ENCODE measurements at places on chromosomes 2 and 18. TPM values are rescaled to one million over a fixed set of nuclear protein-coding genes. Genes with fewer than 3 reads are reported as not detected.

Gene CNDP1
- 0.15 TPM for total RNA-seq

Gene ABCB11
- total RNA-seq, result 0.05 TPM

Gene ADCYAP1
- not detected for total RNA-seq

DNA sequence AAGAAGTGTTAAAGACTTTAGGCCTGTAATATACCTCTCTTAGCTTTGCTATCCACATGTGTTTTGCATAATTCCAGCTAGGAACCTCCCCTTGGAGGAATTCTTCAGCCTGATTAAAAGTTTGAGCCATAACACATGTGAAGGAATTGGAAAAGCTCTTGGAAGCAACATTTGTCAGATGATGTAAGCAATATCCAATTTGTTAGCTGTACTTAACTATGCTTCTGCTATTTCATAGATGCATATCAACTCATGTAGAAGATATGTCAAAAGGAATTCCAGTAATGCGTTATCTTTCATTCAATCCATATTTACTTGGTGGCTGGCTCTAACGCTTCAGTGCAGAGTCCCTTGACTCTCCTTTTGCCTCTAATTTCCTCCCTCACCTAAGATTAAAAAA, 46.2 kb downstream of the PKP4 start:
- no peak for DNase-seq

GRCh38 chr2:128450211-128451024, 131.8 kb upstream of the HS6ST1 start:
- DNase-seq, result peak; percentile 8

DNA sequence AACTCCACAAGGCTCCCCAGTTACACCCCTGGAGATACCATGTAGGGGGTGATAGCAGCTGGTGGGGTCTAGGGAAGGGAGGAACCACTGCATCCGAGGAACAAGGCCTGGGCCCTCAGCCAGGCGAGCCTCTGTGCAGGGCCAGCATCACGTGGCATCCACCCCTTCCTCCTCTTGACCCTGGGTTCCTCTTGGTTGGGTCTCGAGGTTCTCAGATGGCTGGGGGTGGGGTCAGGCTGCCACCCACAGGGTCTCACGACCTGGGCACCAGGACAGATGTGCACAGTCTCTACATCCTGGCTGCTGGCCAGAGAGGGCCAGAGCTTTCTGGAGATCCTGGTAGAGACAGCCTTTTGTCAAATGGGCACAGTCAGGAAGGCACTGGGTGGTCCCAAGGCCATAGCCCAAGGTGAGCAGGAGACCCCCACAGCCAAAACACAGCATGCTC, 10.4 kb downstream of the HS6ST1 start:
- peak; percentile 26 for DNase-seq

DNA sequence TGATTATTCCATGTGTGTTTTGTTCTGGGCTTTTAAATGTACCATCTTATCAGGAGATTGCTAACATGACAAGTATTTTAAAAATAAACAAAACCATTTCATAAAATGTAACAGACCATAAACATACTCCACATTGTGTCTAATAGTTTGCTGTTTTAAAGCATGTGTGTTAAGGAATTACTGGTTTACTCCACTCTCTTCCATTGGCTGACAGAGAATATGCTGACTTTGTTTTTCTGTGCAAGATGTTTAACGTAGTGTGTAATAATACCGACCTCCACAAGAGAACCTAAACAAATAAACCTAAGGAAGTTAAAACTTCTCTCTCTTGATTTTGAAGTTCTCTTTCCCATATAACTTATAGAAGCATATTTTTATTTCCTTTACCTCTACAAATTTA, 17.0 kb upstream of the TMEM18 start:
- no peak for DNase-seq

DNA sequence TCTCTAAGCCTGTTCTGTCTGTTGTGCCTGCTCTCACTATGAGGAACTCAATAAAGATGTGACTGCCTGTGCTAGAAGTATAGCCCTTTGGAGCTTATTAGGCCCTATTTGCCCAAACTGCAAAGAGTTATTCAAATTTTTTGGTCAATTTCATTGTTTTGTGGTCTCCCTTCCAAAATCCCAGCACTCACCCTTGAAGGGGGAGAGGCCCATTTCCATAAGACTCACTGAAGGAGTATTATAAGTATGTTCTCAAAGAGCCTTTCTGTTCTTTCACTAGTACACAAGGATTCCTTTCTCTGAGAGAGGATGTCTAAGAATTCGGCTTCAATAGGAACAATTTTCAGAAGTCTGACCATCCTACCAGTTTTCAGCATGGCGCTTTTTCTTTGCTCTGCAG, 641.9 kb upstream of the REG3G start:
- no peak for DNase-seq

DNA sequence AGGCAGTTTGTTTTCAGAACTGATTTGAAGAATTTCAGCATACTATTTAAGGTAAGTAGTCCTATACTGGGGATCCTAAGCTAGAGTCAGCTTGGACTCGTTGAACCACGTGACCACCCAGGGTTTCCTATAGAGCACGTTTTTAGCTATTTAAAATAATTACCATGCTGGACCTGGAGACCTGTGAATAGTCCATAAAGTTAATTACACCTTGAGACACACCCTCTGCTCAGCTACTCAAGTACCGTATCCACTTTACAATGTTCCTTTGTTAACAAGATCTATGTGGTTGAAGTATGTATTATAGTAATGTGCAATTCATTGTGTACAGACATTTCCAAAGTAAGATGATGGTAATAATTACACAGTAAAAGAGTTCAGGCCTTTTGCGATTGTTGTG, 67.6 kb downstream of the CRIM1 start:
- DNase-seq, result no peak

DNA sequence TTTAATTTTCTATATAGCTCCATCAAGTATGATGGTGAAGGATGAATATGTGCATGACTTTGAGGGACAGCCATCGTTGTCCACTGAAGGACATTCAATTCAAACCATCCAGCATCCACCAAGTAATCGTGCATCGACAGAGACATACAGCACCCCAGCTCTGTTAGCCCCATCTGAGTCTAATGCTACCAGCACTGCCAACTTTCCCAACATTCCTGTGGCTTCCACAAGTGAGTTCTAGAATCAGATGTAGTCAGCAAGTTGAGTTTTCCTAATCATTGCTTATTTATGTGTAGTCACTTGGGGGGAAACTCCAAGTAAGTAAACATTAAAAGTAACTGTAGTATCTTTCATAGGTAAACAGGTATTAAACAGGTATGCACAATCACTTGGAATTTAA, 24.8 kb downstream of the SMAD4 start:
- no peak for DNase-seq

DNA sequence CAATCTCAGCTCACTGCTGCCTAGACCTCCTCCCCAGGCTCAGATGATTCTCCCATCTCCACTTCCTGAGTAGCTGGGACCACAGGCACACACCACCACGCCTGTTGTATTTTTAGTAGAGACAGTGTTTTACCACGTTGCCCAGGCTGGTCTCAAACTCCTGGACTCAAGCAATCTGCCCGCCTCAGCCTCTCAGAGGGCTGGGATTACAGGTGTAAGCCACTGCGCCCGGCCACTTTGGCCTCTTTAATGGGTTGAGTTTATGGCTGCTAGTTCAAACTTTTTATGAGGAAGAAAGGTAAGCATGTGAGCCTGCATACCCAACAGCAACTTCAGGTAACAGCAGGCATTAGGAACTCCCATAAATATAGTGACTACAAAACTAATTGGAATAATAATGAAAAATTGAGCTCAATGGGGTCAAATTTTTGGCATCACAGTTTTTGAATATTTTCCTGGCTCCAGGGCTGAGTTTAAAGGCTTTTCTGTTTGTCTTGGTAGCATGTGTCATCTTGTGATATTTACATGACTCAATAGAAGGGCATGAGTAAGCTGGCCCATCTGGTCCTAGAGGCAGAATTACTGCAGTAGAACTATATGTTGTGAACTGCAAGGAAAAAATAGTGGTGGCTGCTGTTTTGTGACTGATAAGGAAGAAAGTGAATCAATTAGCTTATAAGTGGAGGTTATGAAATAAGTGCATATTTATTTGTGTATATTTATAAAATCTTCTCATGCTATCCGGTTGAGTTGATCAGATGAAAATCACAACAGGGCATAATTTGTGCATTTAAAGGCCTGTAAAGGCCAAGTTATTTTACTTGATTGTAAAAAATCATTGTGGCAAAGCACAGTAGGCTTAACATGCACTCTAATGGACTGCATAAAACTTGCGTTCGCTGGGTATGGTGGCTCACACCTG, 24.8 kb downstream of the GALM start:
- DNase-seq, result no peak

GRCh38 chr2:116719836-116720235, 1094.7 kb upstream of the DDX18 start:
- peak; percentile 20 for DNase-seq

DNA sequence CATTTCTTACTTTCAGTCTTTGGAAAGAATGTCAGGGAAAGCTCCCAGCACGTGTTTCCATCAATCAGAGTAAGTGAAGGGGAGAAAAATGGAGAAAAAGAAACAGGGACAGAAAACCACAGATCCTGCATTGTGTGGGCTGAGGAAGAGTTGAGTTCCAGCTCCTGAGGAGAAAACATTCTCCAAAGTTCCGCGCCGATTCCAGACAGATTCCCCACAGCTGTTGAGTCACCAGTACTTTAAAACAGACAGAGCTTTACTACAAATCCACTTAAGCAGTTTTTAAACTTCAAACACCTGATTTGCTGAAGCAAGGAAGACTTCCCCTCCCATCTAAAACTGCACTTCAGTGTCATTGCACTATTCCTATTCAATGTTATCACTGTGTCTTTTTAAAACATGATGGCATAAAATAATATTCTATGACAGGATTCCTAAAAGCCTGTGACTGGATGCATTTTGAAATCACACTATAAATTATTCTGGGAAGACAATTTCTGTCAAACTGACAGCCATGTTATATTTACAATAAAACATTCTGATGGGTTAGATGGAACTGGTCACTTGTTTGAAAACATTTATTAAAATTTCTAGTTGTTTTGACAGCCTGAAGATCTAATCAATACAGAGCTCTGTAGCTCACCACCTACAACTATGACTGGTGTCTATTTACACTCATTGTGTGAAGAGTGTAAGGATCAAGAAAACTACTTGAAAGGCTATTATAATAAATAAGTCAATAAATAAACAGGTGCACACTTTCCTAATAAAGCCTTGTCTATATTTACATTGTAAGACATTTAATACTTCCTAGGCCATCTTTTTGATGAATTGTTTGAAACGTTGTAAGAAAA, 40.9 kb downstream of the TCF4 start:
- DNase-seq, result peak; percentile 28

DNA sequence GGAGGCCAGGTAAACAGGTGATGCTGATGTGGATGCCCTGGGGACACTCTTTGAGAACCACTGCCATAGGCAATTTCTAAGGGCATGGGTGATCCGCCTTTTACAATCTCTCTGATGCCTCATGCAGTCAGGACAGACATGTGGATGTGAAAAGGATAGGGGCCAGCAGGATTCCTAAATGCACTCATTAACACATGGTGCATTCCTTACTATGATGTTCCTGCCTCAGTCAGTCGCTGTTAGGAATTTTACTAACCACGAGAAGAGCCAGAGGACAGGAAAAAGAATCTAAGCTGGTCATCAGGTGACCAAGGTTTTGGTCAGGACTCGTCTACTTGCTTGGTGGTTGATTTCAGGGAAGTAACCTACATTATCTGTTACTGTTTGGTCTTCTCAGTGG, 191.0 kb downstream of the ARL4C start:
- DNase-seq, result no peak

- DNase-seq, result no peak
Measured at GRCh38 chr18:32907648-32908423, 135.0 kb upstream of the KLHL14 start.

GRCh38 chr2:43087413-43087812, 139.0 kb downstream of the ZFP36L2 start:
- no peak for DNase-seq

DNA sequence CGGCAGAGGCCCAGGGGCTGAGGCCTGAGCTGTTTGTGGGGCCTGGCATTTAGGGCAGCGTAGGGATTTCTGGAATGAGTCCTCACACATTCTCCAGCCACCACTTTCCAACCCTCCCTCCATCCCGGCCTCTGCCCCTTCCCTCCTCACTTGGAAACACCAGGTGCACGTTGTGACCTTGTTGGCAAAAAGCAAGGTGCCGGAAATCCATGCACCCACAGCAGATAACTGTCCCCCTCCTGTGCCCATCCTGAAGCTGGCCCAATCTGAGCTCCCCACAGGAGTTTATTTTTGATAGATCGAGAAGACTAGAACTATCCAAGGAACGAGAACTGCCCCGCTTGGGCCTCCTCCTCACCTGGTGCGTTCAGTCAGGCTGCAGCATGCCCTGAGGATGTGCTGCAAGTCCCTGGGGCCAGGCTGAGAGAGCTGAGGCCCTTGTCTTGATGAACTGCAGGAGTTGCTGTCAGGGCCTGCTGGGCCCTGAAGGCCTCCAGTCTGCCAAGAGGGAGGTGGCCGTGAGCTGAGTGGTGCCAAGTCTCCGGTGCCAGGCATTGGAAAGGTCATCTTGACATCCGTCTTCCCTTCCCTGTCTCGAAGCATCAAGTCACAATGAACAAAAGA, 55.8 kb downstream of the CTIF start:
- no peak for DNase-seq

DNA sequence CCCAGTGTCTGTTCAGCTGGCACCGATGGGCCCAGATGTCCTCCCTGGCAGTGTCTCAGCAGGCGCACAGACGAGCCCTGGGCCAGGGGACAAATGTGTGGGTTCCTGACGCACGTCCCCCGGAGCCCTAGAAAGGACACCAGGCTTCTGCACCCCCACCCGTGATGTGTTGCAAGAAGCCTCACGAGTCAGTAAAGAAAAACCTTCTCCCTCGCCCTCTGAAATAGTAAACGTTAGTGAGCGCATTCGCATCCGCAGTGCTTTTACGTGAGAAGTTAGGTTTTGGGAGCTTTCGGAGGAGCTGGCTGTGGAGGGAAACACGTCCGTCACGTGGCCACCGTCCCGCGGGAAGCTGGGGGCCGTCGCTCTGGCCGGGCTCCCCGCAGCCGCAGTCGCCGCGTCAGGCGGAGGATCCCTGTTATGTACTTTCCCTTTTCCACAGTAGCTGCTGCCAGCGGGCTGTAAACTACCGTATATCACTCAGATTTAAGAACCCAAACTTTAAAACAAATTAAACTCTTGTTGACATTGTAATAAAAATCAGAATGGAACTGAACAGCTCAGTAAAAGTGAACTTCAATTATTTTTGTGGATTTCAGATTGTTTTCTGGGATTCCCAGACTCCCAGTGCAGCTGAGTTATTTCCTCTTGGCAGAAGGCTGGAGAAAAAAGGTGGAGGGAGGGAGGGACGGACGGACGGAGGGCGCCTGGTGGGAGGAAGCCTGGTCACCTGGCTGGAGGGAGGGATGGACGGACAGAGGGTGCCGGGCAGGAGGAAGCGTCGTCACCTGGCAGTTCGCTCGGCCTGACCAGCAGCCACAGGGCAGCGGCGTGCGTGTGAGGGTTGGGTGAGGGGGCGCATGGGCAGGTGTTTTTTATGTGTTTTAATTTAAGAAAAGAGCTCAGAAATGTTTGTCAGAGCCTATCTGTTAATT, 112.1 kb downstream of the NFATC1 start:
- DNase-seq, result peak; percentile 79

DNA sequence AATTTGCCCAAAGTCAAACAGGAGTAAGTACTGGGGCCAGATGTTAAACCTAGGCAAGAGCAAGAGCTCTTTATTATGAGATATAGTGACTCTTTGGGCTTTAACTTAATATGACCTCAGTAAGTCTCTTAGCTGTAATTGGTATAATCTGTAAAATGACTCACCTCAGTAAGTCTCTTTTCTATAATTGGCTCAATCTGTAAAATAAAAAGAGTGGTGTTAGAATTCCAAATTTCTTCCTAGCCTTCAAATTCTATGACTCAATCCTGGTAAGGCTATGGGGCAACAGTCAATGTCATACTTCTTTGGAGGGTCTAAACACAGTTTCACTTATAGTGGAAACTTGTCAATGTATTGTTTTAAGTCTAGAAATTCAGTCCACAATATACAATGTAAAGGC, 1608.9 kb upstream of the PIK3C3 start:
- DNase-seq, result no peak
